ENCODE measurements at places on chromosomes 2 and 18. TPM values are rescaled to one million over a fixed set of nuclear protein-coding genes. Genes with fewer than 3 reads are reported as not detected.

TRIM43 gene
- not detected for total RNA-seq

DNA sequence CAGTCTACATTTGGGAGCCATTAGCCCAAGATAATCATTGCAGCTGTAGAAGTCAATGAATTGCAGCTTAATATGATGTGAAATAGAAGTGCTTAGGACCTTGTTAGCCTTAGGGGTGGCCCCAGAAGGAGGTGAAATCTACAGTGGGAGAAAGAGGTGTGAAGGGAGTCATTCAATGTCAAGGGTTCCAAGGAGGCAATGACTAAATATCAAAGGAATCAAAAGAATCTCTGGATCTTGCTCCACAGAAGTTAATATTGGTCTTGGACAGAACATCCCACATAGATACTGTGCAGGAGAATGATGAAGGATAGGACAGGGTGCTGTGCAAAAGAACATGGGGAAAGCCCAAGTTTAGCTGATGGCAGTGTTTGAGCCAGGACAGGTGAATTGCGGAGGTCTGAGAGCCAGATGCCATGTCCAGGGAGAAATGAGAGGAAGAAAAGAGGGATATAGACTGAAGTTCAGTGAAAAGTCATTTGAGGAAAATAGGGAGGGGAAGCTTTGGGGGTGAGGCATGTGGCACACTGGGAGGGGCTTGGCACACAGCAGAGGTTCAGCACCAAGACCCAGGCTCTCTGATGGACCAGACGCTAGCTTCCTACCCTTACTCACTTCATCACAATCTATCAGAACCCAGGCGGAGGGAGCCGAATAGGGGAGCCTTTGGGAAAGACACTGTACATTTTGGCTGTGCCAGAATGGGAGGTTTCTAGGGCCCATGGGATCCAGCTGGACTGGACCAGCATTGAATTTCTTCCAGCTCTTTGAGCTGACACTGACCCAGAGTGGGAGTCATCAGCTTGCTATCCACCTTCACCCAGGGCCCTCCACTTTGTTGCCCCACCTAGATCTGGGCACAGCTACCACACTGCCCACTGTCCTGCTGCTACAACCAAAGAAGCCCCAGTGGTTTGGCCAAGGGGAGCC lies 2.2 kb downstream of the IL1F10 start:
- no peak for DNase-seq

DTYMK gene
- total RNA-seq = 10.0 TPM

- no peak for DNase-seq
Measured at GRCh38 chr2:154261473-154262027, 389.8 kb downstream of the GALNT13 start.

ZSCAN30 gene
- 14.8 TPM for total RNA-seq

RNF152 gene
- total RNA-seq = 0.27 TPM

- no peak for DNase-seq
Measured at GRCh38 chr18:21823848-21824247, 83.3 kb downstream of the MIB1 start.

DNA sequence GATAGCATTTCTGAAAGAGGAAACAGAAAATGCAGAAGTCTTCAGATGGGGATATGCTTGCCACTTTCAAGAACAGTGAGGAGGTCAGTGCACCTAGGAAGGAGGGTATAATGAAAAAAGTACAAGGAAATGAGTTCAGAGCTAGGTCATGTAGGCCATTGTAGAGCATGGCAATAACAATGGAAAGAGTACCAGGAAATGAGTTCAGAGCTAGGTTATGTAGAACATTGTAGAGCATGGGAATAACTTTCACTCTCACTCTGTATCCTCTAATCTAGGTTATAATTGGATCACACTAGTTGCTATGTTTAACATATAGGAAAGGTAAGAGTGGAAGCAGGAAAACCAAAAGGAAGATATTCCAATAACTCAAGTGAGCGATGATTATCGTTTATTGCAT lies 12.3 kb downstream of the SCG2 start:
- no peak for DNase-seq

RASGRP3 gene
- total RNA-seq = 5.7 TPM

GRCh38 chr2:66521291-66521922 lies 86.5 kb downstream of the MEIS1 start:
- DNase-seq = no peak

- peak; percentile 69 for DNase-seq
Measured at GRCh38 chr2:25473758-25474340, 132.1 kb upstream of the DNMT3A start.

TMEM182 gene
- 4.3 TPM for total RNA-seq

KIF1A gene
- total RNA-seq = not detected

LRRTM4 gene
- total RNA-seq = not detected

DNA sequence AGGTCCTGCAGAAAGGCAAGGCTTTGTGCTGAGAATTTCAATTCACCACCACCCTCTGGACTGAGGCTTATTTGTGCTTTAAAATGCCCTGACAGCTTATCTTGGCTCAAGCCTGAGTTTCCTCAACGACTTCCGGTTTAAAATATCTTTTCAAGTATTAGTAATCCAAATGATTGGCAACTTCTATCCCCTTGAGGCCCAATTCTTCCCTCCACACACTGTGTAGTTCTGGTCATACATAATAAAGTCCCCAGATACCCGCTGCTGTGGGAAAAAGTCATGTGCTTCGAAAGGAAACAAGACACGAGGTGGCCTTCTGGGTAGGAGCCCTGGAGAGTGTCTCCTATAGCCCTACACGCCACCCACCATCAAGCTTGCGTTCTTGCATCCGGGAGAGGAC lies 393.4 kb downstream of the ALK start:
- DNase-seq = no peak

ZBTB7C gene
- total RNA-seq = not detected

DNA sequence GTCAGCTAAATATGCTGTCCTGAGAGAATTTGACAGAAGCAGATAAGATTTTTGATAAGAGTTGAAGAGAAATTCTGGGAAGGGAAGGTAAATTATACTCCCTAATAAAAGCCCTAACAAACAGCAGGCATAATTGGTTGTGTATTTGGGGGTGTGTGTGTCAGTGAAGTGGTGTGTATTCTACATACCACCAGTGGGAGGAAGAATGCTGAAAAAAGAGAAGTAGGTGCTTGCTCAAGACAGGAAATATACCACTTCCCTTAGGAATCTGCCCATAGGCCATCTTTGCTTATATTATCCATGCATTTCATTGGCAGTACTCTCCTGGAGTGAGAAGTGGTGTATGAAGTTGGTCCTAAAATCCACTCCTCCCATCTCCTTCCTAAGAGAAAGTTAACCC lies 76.2 kb downstream of the FMNL2 start:
- DNase-seq = no peak

DNA sequence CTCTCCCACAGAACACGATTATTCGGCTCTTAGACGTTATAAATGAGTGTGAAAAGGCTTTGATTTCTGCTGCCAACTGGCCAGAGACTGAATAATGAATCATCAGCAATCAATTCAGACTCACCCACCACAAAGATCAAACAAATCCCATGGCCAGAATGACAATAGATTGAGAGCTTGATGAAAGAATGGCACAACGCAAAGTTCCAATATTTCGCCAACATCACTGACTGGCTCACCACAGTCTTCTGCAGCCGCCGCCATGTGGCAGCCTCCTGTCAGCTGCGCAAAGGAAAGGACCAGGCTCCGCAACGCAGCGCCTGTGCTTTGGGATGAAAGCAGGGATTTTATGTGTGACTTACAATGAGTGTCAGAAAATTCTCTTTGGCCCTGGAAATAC lies 104.4 kb upstream of the SOX11 start:
- DNase-seq = no peak

DLGAP1 gene
- total RNA-seq = 0.27 TPM

- no peak for DNase-seq
Measured at GRCh38 chr2:86025229-86025820, 80.4 kb downstream of the POLR1A start.

- DNase-seq = no peak
Measured at GRCh38 chr2:220226546-220226945, 599.1 kb downstream of the SLC4A3 start.

DNA sequence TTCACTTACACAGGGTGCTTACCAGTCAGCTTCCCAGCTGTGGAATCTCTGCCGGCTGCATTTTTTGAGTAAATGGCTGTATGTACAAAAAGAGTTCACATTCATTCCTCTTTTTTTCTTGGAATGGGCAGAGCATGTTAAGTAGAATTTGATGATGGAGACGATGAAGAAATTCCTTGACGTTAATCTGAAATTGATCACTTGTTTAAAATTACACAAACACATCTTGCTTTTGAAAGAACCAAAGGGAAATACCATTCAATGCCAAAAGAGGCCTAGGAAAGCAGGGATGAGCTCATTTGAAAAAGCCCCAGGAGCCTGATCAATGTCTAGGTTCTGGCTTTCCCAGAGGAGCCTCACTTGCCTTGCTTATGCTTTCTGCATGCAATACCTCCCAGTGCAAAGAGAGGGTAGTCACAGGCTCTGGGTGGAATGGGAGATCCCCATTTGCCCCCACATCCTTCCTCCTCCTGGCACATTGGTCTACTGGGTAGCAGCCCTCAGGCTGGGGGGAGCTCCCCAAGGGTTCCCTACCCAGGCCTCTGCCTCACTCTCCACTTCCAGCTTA lies 12.3 kb upstream of the SMAD7 start:
- DNase-seq = peak; percentile 44

DNA sequence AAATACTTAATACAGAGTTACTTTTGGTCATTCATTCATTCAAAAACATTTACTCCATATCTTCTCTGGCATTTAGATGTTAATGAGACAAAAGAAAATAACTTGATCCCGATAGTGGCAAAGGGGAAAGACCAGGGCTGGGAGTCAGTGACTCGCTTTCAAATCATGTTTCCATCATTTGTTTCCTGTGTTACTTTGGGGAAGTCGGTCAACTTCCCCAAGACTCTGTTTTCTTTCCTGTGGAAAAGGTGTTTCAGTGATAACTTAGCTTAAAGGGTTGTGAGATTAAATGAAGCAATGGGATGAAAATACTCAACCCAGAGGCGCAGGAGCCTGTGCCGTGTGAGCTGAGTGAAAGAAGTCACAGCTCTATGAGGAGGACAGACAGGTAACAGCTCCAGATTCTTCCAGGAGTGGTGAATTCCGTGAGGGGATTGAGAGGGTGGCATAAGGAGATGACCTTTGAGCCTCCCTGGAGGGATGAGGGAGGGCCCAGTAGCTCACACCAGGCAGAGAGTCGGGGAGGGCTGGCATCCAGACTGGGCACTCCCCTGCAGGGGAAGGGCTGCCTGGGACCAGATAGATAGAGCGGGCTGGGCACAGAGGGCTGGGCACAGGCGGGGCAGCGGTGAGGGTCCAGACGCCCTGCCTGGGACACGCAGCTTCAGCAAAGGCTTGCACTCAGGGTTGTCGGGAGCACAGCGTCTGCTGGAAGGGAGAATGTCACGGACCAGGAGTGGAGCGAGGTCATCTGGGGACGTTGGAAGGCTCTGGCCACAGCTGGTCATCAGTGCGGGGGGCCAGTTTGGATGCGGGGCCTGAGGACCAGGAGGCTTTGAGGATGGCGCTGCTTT lies 70.1 kb downstream of the TSHZ1 start:
- DNase-seq = no peak

EFR3B gene
- 0.27 TPM for total RNA-seq

ALPP gene
- 0.27 TPM for total RNA-seq

LYPD6 gene
- 0.27 TPM for total RNA-seq

- no peak for DNase-seq
Measured at GRCh38 chr2:38997781-38998180, 108.1 kb downstream of the ARHGEF33 start.

DNAH7 gene
- under 0.01 TPM for total RNA-seq

DNA sequence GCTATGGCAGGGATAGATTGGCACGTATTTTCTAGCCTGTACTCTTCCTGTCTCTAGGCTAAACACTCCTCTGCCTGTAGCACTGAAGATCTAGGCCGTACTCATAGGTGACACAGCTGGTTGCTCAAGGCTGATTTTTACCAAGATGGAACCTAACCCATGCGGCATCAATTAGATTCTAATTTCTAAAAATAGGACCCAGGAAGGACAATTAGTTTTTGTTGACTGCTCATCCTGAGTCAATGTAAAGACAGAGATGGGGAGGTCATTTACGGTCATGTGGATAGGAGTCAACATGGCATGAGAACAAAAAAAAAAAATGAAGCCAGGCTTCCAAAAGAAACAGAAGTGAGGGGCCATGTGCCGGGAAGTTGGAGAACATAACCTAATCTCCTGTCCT lies 360.7 kb upstream of the ETAA1 start:
- DNase-seq = no peak

DNA sequence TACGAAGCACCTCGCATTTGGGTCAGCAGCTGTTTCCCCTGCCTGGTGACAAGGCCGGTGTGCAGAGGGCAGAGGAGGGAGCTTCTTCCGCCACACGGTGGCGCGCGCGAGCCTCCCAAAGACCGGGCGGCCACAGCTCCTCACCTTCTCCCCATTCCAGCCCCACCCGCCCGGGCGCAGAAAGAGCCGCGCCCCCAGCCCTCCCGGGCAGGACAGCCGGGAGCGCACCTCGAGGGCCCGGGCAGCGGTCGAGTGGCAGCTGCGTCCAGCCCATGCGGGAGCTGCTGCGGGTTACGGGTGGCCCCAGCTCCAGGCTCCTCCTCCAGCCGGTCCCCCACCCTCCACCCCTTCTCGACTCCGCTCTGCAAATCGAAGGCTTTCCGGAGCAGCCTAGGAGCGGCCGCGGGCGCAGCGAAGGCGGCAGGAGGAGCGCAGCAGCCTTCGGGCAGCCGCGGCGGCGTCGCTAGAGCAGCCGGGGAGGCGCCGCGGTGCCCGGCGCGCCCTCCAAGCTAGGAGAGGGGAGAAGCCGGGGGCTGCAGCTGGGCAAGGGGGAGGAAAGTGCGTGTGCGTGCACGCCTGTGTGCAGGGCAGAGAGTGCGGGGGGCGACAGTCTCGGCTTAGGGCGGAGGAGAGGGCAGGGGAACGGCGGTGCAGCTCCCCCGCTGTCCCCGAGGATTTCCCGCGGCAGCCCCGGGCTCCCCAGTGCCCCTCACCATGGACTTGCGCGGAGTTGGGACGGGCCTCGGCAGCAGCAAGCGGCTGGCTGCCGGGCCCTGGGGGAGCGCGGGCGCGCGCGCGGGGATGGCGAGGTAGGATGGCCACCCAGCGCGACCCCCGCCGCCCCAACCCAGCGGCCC lies at the start of gene CCDC85A:
Gene CCDC85A (plus strand): TSS at position 348 of the 857 bp plus-strand sequence. CDS start 635 bp downstream, outside the sequence.
- DNase-seq = peak; percentile 80

- DNase-seq = no peak
Measured at GRCh38 chr2:46179037-46179621, 118.1 kb upstream of the EPAS1 start.

- peak; percentile 99 for DNase-seq
Measured at GRCh38 chr2:224025874-224026273, 13.2 kb downstream of the SERPINE2 start.

SP140 gene
- total RNA-seq = 1.3 TPM

GRCh38 chr18:44048846-44049245 lies 631.8 kb upstream of the SETBP1 start:
- no peak for DNase-seq

- no peak for DNase-seq
Measured at GRCh38 chr2:1766851-1767811, 22.8 kb upstream of the PXDN start.

CRYBA2 gene
- total RNA-seq = not detected
